Epithelial cell of proximal tubule (primary cell): ENCODE measurements at places on chromosomes 4 and X.

DNA sequence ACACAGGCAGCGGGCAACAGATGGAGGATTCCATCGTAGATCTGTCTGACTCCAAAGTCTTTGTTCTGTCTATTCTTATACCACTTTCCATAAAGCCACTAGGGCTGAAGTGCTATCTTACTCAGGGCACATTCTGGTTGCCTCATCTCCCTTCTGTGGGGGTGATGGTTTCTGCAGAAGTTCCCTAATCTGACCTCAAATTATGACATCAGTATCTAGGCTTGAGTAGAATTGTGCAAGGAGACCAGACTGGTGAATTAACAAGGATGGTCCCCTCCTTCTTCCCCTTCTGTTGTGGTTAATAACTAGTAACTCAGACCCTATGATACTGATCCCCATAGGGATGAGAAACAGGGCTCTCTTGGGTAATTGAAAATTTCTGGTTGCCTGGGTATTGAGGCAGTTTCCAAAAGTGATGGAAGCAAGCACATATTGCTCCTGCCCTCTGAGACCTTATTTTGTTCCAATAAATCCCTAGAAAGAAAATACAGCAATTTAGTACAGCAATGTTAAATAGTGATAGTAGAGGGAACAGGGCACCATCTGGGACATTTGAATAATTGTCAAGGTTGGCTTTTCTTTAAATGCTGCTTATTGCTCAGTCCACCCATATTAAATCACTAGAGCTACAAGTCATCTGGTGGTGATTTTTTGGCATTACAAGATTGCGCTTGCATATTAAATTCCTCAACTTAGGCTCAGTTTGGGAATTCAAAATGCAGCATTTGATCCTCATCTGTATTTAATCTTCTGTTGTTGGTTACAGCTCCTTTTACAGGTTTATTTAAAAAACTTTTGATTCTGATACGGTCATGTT, 57.3 kb upstream of the AP1S2 start:
- no peak for DNase-seq

- no peak for DNase-seq
Measured at GRCh38 chr4:62619971-62620370, 1419.8 kb downstream of the ADGRL3 start.

DNA sequence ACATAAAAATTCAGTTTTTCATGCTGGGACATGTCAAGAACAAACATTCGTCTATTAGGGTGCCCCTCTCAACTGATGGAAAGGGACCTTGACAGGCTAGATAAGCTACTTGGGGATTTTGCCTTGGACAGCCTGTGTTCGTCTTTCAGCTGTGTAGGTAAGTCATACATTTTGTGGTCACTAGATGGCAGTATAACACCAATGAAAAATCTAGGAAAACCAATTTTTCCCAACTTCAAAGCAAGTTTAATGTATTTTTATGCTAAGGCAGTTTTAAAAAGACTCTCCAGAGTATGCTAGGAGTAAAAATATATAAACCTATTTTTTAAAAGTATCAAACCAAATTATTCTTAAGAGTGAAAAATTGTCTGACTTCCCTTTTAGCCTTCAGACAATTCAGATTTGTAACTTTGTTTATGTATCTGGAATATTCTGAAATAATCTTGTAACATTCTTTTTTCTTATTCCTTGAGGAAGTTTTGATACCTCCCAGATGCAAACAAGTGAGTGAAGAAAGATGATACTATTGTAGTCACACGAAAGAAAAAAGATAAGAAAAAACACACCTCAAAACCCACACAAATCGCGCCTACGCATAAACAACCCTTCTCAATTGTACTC, 158.3 kb downstream of the CPE start:
- no peak for DNase-seq

DNA sequence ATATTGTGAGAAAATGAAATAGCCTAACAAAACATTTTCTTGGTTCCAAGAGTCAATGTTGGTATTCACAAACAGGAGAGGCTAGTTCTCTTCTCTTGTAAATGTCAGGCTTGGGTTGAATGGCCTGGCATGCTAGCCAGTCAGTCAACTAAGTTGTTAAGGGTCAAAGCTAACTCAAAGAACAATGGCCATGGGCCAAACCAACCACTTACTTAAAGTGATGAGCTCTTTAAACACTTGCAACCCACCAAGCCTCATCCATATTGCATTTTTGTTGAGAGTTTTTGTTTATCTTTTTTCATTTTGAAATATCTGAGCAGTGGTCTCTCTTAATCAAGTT, 394.5 kb downstream of the RAB28 start:
- no peak for DNase-seq

- no peak for DNase-seq
Measured at GRCh38 chrX:72089254-72089653, 42.5 kb downstream of the RTL5 start.

DNA sequence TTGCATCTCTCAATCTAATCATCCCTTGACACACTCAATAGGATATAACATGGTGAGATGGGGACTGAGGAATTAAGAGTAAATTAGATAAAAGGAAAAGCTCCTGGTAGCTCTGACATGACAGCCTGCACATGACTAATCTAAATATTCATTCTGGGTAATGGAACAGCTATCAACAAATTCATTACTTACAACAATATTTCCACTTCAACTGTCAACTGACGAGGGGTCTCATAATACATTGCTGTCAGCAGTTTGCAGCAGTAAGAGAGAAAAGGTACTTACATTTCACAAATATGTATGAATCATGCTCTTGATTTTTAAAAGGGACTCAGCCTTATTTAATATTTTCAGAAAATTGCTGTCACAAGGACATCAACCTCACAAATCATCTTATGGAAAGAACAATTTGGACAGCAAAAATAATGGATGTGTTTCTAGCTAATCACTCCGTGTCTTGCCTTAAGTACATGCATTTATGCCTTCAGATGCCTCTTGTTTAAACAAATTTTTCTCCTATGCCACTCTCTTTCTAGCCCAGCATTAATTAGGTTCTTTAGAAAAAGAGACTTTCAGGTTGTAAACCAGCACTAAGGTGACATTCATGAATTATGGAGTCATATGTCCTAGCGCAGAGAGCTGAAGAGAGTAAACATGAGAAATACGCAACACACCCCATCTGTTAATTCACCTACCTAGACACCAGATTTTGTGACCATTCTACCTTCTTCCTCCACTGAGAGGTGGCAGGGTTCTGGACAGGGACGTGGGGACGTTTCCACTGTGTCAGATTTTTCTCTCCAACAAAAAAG, 99.6 kb upstream of the TMEM150C start:
- no peak for DNase-seq

GRCh38 chr4:119834906-119835612, 206.5 kb upstream of the PDE5A start:
- DNase-seq, result no peak

DNA sequence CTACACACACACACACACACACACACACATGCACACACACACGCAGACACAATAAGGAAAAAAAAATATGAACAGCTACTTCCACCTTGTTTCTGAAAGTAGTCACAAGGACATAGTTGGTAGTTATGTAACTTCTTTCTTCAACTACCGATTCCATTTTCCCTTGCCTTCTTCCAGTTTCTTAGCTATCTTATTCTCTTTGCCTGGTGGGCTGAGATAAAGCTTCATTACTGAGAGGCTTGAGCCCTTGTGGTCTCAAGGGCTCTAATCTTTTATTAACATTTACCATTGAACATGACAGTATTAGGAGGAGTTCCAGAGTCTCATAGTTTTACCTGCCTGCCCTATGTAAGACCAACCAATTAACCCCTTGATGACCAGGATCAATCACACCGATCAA, 8.9 kb upstream of the SMIM10 start:
- DNase-seq, result no peak

DNA sequence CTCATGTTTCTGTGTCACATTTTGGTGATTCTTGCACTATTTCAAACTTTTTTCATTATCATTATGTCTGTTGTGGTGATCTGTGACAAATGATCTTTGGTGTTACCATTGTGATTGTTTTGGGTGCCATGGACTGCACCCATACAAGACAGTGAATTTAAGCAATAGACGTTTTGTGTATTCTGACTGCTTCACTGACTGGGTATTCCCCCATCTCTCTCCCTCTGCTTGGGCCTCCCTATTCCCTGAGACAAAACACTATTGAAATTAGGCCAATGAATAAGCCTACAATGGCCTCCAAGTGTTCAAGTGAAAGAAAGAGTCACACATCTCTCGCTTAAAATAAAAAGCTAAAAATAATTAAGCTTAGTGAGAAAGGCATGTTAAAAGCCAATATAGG, 60.2 kb downstream of the BANK1 start:
- DNase-seq, result no peak

DNA sequence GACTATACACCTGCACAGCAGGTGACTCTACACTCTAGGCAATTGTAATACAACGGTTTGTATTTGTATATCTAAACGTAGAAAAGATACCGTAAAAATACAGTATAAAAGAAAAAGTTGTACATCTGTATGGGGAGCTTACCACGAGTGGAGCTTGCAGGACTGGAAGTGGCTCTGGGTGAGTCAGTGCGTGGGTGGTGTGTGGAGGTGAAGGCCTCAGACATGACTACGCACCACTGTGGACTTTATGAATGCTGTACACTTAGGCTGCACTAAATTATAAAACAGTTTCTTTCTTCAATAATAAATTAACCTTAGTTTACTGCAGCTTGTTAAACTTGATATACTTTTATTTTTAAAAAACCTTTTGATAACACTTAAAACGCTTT, 85.0 kb upstream of the FAT1 start:
- DNase-seq, result no peak

DNA sequence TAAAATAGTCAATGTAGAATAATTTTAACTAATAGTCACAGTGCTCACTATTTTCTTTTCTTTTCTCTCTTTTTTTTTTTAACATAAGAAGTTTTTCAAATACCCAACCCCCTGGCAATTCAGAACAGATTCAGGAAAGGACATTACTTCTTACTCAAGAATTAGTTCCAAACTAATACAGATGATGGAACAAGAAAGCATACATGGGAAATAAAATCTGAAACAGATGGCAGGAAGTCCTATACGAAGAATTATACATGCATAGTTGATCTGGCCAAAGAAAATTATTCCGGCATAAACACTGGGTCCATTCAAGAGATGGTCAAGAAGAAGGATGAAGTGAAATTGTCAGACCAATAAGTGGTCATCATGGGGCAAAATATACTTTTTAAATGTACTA, 614.4 kb upstream of the INTU start:
- no peak for DNase-seq

- no peak for DNase-seq
Measured at GRCh38 chr4:42531341-42532030, 125.4 kb downstream of the ATP8A1 start.

DNA sequence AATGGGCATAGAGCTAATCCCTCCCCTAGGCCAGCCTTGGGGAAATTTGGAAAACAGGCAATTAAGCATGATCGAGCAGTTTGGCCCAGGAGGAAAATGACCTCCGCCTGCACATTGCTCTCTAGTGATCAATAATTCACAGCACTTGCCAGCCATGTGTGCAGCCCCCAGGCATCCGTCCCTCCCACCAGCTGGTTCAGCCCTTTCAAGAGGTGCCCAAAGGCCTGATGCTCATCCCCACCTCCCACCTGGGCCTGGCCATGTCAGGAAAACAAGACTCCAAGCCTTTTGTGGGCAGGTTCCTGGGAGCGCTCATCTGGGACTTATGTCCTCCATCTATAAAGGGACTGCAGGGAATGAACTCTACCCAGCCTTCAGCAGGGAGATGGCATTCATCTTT, 17.5 kb upstream of the PPP2R2C start:
- no peak for DNase-seq

- DNase-seq, result no peak
Measured at GRCh38 chrX:66622209-66622608, 16.7 kb downstream of the EDA2R start.

DNA sequence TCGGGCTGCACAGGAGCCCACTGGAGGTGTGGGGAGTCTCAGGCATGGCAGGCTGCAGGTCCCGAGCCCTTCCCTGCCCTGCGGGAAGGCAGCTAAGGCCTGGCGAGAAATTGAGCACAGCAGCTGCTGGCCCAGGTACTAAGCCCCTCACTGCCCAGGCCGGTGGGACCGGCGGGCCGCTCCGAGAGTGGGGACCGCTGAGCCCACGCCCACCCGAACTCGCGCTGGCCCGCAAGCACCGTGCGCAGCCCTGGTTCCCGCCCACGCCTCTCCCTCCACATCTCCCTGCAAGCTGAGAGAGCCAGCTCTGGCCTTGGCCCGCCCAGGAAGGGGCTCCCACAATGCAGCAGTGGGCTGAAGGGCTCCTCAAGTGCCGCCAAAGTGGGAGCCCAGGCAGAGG, 82.0 kb upstream of the NEIL3 start:
- no peak for DNase-seq

DNA sequence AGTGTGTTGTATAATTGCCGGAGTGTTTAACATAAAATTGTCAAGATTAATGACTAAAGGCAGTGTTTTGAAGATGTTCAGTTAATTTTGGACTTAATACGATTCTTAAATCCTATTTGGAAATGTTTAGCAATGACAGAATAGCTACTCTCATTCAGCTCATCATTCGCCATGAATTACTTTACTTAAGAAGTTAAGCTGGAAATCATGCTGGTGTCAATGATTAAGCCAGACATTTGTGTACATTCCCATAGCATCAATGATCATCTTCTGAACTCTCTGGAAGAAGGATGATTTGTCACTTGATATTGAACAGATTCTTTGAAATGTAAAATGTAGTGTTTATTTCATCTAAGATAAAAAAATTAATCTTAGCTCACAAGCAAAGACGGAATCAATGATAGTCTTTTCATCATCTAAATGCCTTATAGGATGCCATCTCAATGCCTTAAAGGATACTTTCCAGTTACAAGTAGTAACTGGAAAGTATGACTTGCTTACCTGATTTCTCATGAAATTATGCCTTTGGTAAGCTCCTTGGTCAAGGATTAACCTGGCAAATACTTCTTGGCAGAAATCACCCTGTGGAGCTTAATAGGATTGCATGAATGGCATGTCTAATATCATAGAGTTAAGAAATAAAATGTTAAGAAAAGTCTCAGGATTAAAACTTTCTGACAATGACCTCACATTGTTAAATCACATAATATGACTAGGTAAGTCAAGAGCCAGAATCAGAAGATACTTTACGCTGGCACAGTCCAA, 515.5 kb upstream of the AGA start:
- DNase-seq, result no peak

DNA sequence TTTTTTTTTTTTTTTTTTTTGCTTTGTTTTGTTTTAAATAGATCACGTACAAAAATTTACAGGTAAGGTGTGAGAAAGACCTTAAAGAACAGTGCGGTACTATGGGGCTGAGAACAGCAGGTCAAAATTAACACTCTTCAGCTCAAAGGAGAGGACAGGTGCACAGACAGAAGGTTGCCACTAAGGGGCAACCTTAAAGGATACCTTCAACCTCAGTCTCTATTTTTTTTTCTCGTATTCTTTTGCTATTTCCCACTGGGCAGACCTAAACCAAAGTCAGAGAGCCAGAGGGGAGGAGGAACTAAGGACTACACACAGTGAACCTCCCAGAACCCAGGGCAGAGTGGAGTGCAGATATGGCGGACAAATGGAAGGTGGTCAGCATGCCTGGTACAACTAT, 1984.3 kb upstream of the IGFBP7 start:
- DNase-seq, result no peak
